ENCODE measurements at places on chromosomes 2 and 18. TPM values are rescaled to one million over a fixed set of nuclear protein-coding genes. Genes with fewer than 3 reads are reported as not detected.
A peak's percentile ranks its signal among the peaks of the same experiment; 100 is the strongest.

DNA sequence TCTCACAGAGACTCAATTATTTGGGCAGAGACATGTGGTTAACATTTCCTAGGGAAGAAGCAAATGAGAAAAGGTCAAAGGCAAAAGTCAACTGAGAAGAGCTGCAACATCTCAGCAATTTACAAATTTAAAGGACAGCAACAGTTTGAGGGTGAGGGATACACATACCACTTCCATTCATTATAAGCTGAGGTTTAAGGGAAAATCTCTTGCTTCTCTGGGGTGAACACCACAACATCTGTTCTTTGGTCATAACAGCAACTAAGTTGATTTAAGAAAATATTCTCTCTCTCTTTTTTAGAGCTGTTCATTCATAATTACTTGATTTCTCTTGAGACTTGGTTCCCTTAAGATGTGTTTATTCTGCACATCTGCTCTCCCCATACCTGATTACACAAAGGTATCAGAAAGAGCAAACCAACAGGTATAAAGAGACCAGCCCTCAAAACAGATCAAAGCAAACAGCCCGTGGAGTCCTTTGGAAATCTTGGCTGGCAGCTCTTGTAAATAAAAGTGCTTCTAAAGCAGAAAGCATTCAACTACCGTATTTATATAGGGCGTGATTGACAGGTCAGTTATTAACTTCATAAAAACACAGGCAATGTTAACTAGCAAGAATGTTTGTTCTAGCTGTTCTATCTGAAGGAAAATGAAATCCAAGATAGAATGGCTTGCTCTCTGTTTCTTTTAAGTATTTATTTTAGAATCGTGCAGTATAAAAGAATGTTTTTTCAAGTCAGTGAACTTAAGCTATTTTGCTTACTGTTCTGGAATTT is 132.8 kb downstream of the THADA start:
- DNase-seq = no peak

The KATNAL2 gene
- 0.51 TPM for total RNA-seq

The LINC00305 gene
- total RNA-seq = not detected

GRCh38 chr2:30421026-30421603 is 25.9 kb upstream of the LCLAT1 start:
- DNase-seq = no peak

The CROCC2 gene
- not detected for total RNA-seq

The LYPD1 gene
- total RNA-seq = 0.51 TPM

- no peak for DNase-seq
These were observed 404.3 kb downstream of the BCL11A start for GRCh38 chr2:60149176-60149575.

- DNase-seq = no peak
These were observed 312.5 kb upstream of the HS6ST1 start for GRCh38 chr2:128630974-128631697.

The CLHC1 gene
- total RNA-seq = 6.9 TPM

DNA sequence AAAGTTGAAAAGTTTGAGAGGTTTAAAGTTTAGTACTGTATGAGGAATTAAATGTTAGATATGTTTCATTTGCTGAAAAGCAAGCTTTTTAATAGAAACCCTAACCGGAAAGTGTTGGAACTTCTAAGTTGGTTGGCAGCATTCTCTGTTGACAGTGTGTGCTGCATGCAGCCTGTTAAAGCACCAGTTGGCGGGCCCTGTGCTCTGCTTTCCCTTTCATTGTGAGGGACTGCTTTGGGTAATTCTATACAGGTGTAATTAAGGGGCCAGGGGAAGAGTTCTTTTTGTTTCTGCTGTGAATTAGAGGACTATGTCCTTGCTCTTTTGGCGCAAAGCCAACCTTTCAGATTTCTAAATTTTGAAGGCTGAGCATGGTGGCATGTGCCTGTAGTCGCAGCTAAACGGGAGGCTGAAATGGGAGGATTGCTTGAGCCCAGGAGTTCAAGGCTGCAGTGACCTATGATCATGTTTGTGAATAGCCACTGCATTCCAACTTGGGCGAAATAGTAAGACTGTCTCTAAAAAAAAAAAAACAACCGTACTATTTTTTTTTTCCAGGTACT is 20.1 kb downstream of the PLEKHB2 start:
- DNase-seq = no peak

- DNase-seq = peak; percentile 60
These were observed 113.3 kb downstream of the SCG2 start for GRCh38 chr2:223488814-223489213.

DNA sequence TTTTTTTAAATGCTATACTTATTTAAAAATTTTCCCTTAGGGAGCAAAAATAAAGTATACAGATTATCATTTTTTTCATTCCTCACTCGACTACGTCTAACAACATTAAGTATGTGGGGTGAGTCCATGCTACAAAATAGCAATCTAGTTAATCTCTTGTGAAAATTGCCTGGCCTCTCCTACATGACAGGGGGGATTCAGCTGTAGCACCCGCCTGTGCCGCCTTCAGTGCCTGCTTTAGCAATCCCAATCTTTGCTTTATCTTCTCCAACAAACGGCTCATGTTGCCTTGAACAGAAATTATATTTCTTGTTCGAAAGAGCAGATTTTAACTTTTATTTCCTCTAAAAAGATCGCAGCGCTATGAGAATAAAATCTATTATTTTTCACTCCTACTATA is 2.4 kb upstream of the SOX11 start:
- DNase-seq = no peak

The CTLA4 gene
- total RNA-seq = 1.7 TPM

The CPO gene
- not detected for total RNA-seq

DNA sequence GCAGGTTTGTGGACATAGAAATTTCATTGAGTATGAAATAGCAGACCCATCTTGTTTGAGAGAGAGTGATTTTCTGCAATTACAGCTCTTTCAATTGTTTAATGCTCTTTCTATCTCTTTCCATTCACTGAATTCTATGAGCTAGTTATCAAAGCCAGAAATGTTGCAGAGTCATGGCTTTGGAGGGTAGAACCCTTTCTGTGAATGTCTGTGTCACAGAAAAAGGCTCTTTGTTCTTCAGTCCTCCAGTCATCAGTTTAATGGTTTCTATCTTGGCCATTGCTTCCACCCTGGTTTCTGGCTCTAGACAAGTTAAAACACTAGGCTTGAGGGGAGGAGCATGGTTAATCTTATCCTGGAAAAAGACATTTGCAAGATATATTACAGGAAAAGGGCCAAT is 655.0 kb downstream of the STK39 start:
- no peak for DNase-seq

- no peak for DNase-seq
These were observed 68.8 kb upstream of the TACR1 start for GRCh38 chr2:75268112-75268511.

DNA sequence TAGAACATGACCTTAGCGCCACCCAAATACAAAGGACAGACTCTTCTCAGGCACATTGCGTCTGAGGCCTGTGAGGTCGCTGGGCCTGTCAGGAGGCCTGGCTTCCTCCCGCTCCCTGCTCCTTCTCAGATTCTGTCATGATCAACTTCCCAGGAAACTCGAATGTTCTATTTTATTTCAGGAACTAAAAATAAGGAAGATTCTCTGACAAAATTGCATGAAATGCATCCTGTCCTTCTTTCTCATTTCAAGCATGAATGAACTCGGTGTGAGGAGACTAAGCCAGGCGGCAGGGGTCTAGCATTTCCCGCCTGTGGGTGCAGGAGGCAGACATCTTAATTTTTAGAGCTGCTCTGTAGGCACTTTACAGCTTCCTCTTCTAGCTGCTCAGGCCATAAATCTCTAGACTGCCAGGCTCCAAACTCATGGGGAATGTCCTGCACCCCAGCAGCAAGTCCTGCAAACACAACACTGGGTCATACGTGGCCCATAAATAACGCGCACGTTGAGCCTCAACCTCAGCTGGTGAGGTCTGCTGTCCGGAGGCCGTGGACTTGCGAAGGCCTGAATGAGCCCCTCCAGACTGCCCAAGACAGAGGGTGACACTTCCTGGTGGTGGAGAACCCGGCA is 109.7 kb upstream of the ZNF236 start:
- DNase-seq = no peak

The CYP27A1 gene
- 8.6 TPM for total RNA-seq

DNA sequence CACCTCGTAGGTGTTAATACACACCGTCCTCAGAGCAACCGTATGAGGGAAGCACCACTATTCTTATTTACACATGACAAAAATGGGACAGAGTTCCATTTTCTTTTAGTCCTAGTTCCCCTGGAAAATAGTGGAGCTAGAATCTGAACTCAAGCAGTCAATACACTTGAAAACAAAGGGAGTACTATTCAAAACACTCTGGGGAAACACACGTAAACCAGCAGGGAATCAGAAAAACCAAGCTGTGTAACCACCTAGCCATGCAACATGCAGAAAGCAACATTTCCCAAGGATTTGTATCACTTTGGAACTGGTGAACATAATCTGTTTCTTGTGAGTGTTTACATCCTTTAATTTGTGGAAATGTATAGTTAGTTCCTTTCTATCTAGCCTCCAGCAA is 208.2 kb downstream of the UBE2E3 start:
- DNase-seq = no peak

- no peak for DNase-seq
These were observed 143.0 kb upstream of the SLC1A4 start for GRCh38 chr2:64846177-64846576.

The STAT4 gene
- 0.51 TPM for total RNA-seq

DNA sequence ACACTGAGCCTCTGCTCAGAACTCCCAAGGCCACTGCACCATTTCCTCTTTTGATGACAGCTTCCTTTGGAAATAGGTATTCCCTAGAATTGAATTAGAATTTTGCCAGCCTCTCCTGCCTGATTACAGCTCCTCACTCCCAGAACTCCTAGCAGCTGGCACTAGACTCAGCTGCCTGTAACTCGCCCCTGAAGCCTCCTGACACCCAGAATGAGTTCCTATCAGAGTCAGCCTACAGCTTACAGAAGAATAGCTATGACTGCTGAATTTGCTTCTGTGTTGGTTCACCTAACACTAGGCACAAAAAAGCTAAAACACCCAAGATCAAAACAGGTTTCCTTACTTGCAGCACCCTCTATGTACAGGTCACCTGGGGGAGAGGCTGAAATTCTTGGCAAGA is 108.2 kb upstream of the PTPRM start:
- DNase-seq = no peak
